ENCODE measurements at places on chromosomes 4 and X. TPM values are rescaled to one million over a fixed set of nuclear protein-coding genes. Genes with fewer than 3 reads are reported as not detected.

DNA sequence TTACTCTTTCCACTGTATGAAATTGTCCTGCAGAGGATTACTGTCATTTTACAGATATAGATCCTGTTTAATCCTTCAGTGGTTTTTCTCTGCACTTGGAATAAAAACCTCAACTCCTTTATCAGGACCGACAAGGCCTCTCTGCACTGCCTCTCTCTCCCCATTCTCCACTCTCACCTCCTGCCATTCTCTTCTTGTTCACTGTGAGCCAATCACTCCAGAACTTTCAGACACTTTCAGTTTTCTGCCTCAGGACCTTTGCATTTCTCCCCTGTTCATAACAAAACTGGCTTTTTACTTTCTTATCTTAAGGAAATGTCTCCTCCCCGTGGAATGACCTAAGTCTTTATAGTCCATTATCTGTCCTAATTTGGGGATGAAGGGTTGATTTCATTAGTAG is 137.3 kb downstream of the ELOVL6 start:
- DNase-seq: no peak

DNA sequence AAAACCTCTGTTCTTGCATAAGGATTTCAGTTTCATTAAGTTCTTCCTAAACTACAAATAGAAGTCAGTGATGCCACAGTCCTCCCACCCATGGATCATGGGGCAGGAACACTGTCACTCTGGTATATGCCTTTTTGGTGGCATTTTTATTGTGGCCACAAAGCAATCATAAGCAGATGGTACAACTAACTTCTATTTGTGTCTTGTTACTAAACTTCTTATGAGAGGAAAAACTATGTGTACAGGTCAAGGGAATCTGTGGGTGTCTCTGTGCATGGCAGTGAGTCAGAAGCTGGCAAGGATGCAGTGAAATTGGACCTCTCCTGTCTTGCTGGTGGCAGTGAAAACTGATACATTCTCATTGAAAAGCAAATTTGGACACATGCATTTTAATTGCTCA is 245.0 kb upstream of the GPC4 start:
- no peak for DNase-seq

- no peak for DNase-seq
Measured at GRCh38 chr4:186725469-186726425, 2.1 kb upstream of the FAT1 start.

The PHKA1 gene
- total RNA-seq: 6.4 TPM

- DNase-seq: no peak
Measured at GRCh38 chrX:14941301-14941700, 68.1 kb downstream of the MOSPD2 start.

GRCh38 chr4:120071192-120071795 is 4.6 kb upstream of the MAD2L1 start:
- no peak for DNase-seq

DNA sequence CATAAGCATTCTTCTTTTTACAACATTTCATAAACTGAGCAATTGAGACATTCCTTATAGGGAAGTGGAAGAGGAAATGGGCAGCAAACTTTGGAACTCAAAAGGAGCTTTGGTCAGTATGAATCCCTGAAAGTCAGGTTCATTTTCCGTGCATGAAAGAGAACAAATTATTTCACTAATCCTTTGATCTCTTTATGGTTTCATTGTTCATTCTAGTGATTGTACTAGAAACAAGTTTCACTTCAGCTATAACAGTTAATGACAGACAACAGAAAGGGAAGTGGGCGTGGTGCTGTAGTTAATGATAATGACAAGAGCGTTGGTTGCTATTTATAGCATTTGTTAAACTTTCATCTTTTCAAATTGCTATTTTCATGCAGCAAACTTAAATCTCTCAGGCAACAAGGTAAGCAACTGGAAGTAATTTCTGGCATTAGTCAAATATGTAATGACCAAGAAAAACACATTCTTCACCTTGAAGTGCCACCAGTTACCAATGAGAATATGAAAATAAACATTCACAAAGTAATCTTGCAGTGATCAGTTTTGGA is 98.4 kb downstream of the AREG start:
- no peak for DNase-seq

DNA sequence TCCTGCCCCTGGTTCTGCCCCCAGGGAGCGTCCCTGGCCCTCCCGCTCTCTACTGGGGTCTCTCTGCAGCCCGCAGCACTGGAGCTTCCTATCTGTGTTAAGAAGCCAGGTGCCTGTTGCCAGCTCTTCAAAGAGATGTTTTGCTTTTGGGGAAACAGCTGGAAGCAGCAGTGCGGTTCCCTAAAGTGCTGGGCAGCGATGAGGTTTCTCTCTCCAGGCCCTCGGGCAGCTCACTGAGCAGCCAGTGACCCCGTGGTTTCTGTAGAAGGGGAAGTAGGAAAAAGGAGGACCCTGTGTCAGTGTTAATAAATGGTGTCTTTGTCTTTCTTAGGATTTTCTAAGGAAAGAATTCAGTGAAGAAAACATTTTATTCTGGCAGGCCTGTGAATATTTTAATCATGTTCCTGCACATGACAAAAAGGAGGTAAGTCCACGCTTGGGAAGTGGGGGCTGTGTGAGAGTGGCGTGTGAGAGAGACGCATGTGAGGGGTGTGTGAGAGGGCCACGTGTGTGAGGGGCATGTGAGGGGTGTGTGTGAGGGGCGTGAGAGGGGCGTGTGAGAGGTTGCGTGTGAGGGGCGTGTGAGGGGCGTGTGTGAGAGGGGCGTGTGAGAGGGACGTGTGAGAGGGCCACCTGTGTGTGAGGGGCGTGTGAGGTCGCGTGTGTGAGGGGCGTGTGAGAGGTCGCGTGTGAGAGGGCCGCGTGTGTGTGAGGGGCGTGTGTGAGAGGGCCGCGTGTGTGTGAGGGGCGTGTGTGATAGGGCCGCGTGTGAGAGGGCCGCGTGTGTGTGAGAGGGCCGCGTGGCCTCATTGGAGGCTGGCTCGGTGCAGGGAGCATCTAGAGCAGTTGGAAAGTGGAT is 27.1 kb upstream of the HGFAC start:
- DNase-seq: no peak

The ANAPC10 gene
- total RNA-seq: 25.0 TPM

- DNase-seq: no peak
Measured at GRCh38 chr4:139664442-139664841, 1.2 kb upstream of the MGST2 start.

GRCh38 chr4:153634738-153635353 is 49.2 kb upstream of the TLR2 start:
- DNase-seq: no peak

GRCh38 chr4:172514011-172514410 is 654.6 kb upstream of the GALNT7 start:
- DNase-seq: no peak

GRCh38 chrX:136711147-136711546 is 63.2 kb downstream of the CD40LG start:
- DNase-seq: no peak

GRCh38 chrX:5051831-5052491 is 1176.7 kb downstream of the NLGN4X start:
- peak; percentile 71 for DNase-seq

GRCh38 chr4:153019906-153020305 is 83.8 kb downstream of the FHDC1 start:
- no peak for DNase-seq

The SLC34A2 gene
- total RNA-seq: 3.3 TPM

DNA sequence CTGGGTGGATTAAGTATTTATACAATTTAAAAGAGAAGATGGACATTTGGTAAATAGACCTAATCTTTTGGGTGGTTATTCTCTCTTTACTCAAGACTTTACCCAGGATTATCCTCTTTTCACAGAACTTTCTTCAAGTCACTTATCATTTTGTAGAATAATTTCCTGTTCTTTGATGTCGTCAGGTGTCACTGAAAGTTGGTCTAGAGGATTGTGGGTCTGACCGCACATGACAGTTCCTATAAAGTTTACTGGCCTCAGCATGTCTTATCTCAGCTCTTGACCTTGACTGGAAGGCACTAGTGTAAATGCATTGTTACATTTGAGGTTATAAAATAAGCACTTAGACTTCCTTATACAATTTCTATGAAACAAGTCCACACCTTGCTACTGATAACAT is 139.9 kb upstream of the SLC4A4 start:
- no peak for DNase-seq

Measured in kidney epithelial cell (primary cell).